ENCODE measurements at places on chromosomes 4 and X. TPM values are rescaled to one million over a fixed set of nuclear protein-coding genes. Genes with fewer than 3 reads are reported as not detected.

DNA sequence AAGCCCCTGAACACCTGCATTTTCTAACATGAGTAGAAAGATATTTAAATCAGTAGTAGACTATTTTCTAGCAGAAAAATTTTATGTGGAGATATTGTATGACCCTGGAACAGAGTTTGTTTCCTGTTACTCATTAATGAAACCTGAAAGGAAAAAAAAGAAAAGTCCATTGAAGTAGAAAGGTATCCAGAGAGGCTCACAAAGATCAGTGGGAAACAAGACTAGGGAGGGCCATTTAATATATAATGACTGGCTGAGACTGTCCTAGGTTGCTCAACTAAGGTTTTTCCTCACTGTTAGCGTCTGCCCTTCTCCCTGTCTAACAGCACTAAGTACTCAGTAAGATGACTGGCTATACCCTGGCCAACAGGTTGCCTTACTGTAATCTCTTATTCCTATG, 788.6 kb downstream of the GLUD2 start:
- DNase-seq, result no peak

DNA sequence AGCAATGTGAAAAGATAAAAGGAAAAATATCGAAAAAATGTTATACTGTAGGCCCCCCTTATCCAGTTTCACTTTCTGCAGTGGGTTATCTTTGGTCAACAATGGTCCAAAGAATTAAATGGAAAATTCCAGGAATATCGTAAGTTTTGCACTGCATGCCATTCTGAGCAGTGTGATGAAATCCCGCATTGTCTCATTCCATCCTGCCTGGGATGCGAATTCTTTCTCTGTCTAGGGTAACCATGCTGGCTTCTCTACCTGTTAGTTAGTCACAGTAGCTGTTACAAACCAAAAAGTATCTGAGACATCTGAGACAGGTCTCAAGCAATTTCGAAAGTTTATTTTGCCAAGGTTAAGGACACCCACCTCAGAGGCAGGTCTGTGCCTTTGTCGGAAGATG, 170.3 kb downstream of the COX18 start:
- DNase-seq, result no peak

- no peak for DNase-seq
These were observed 9.9 kb upstream of the PI4K2B start for GRCh38 chr4:25223802-25224375.

GRCh38 chr4:147954850-147955249, 223.0 kb downstream of the ARHGAP10 start:
- no peak for DNase-seq

- no peak for DNase-seq
These were observed 7.2 kb downstream of the ZFP42 start for GRCh38 chr4:188002751-188003150.

DNA sequence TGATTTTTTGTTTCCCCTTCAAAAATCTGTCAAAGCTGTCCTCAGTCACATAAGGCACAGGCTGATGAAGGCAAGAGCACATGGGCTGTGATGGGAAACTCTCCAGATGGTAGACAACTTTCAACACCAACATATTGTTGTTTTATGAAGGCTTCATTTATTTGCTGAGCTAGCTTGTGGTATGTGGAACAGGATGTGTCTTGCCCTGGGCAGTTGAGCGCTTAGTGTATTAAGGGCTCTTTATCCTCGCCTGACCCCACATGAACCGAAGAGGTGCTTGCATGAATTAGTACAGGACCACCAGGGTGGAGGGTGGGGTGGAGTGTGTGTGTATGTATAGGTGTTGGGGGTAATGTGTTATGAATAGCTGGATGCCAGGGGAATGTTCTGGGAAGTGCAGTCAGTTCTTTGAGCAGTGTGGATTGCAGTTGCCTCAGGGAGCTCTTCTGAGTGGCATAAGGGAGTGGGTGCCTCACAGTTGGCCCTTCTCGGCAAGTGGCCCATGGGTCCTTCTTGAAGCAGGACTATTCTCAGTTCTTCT, 103.1 kb downstream of the PHEX start:
- no peak for DNase-seq

GRCh38 chr4:173217727-173218126, 49.1 kb downstream of the GALNT7 start:
- DNase-seq, result no peak

DNA sequence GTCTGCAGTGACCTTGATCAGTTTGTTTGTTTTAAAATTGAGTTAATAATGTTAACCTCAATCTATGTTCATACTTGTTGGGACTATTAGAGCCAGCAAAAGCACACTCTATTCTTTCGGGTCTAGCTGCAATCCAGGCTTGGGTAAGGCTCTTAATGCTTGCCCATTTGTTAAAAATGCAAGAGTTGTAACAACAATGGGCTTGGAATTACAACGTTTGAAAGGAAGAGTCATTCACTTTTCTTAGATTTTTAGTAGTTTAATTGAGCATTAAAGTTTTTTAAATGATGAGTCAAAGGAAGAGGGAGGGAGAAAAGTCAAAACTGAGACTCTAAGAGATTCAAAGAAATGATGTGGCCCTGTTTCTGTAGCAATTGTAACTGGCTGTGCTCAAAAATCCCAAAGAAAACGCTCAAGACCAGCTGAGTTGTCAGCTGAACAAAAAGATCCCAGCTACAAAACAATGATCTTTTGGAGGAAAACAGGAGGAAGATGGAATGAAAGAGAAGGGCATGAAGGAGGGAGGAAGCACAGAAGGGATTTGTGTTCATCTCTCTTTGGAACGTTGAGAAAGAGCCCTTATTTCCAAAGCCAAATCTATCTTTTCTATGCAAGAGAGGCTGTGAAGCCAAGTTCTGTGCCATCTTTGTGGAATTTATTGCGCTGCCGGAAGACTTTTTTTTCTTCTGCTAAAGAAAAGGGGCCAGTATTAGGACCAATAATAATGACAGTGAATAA, 5.5 kb downstream of the SCD5 start:
- DNase-seq, result no peak

DNA sequence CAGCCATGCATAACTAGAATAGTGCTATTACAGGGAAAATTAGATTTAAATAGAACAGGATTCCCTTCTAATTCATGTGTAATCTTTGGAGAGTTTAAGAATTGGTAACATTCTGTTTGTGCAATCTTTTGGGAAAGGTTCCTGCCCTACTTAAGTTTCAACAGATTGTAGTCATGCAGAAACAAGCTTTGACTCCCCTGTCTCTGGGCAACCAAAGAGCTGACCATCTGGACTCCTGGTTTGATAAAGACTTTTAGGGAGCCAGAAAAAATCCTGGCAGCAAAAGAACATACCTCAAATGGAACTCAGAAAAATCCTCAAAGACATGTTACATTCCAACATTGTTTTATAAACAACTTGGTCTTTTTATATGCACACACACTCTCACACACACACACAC, 191.1 kb upstream of the NEIL3 start:
- no peak for DNase-seq

GRCh38 chr4:162401021-162401420, 237.2 kb upstream of the FSTL5 start:
- DNase-seq, result no peak

DNA sequence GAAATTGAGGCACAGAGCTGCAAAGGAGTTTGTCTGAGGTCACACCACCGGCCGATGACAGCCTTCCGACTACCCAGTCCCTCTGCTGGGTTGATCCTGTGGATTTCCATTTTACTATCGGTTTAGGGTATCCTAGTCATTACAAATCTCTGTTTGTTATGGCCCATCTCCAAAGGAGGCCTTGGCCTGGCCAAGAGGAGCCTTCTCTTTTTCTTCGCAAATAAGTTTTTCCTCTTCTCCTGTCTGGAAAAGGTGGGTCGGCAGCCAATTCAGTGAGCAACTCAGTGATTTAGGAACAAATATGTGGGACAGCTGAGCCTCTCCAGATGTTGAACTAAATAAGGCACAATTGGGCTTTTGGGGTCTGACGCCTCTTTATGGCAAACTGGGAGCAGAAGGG, 169.2 kb upstream of the RBPJ start:
- no peak for DNase-seq

- DNase-seq, result no peak
These were observed 1.4 kb downstream of the IL9R start for GRCh38 chrX:155998761-155999510.

DNA sequence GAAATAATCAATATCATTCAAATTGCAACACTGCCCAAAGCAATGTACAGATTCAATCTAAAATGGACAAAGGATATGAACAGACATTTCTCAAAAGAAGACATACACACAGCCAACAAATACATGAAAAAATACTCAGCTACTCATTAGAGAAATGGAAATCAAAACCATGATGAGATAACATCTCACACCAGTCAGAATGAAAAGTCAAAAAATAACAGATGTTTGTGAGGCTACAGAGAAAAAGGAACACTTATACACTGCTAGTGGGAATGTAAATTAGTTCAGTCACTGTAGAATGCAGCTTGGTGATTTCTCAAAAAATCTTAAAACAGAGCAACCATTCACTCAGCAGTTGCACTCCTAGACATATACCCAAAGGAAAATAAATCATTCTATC, 205.2 kb downstream of the DKK2 start:
- no peak for DNase-seq

- DNase-seq, result no peak
These were observed 499 bp upstream of the NFXL1 start for GRCh38 chr4:47914926-47915237.

P2RY4 gene
- total RNA-seq, result not detected

SLC38A5 gene
- total RNA-seq, result 1.3 TPM

SLC9A7 gene
- 4.4 TPM for total RNA-seq

CFAP47 gene
- total RNA-seq, result not detected

CDX4 gene
- total RNA-seq, result not detected

GPC4 gene
- 8.9 TPM for total RNA-seq

CWH43 gene
- total RNA-seq, result not detected

UGT2B11 gene
- not detected for total RNA-seq

HPGDS gene
- total RNA-seq, result 3.3 TPM

ADH5 gene
- total RNA-seq, result 197 TPM
